Activated CD4-positive, alpha-beta memory T cell treated with anti-CD3 and anti-CD28 coated beads for 36 hours (primary cell): ENCODE measurements at places on chromosomes 6 and 20. TPM values are rescaled to one million over a fixed set of nuclear protein-coding genes. Genes with fewer than 3 reads are reported as not detected.

- H3K36me3 ChIP-seq, result peaks cover 62% of the 10 kb centered on the region
- H3K27ac ChIP-seq, result peak overlapping the region; percentile 67
- H3K4me1 ChIP-seq, result peaks cover 30% of the 10 kb centered on the region
- no peak for DNase-seq
These were observed 52.4 kb upstream of the ARMH2 start for GRCh38 chr6:24851086-24851485.

Gene MYL9
- total RNA-seq, result 0.29 TPM

Gene MRPS26
- total RNA-seq, result 158 TPM

DNA sequence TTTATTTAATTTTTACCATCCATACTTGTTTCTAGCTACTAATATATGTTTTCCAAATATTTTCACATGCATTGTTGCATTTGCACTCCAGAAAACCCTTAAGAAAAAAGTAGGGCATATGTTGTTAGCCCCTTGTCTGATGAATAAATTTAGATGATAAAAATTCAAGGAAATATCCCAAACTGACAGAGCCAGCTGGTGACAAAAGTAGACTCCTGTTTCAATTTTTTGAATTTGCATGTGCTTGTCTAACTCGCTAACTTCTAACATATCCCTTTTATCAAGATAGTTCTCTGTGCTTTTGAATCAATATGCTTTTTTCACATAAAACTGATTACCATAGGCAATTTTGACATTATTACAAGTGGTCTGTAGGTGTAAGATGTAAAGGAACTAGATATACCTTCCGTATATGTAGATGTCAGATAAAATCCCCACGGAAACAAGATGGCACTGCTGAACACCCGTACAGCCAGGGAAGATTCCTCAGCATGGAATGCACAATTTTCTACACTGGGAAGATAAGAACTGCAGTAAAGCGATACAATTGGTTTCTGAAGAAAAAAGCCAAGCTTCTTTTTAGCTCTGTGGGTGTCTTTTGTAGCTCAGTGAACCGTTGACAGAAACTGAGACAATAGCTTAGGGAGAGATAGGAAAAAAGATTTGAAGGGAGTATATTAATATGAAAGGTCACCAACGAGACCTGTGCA is 437.6 kb upstream of the RNF217 start:
- no peaks in the 10 kb centered on the region for H3K36me3 ChIP-seq
- H3K27me3 ChIP-seq, result no peaks in the 10 kb centered on the region
- no peak overlapping the region for H3K4me3 ChIP-seq
- no peak for DNase-seq

DNA sequence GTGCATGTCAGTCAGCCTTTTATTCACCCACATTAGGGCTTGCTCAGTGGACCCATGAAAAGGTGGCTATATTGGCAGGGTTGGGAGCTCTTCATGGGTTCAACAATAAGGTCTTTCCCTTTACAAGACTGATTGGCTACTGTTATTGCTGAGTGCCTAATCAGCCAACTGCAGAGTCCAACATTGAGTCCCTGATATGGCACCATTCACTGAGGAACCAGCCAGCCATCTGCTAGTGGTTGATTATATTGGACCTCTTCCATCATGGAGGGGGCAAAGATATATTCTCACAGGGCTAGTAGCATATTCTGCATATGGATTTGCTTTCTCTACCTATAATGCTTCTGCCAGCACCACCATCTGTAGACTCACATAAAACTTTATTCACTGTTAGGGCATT is 69.9 kb downstream of the CDKAL1 start:
- H3K27ac ChIP-seq, result no peak overlapping the region
- peaks cover 31% of the 10 kb centered on the region for H3K36me3 ChIP-seq
- no peak for DNase-seq
- H3K4me1 ChIP-seq, result peaks cover 10% of the 10 kb centered on the region
- H3K27me3 ChIP-seq, result no peaks in the 10 kb centered on the region

- no peak overlapping the region for H3K4me3 ChIP-seq
- peaks cover 9% of the 10 kb centered on the region for H3K36me3 ChIP-seq
- DNase-seq, result no peak
These were observed 68.0 kb downstream of the AIG1 start for GRCh38 chr6:143128681-143129015.

Gene USP49
- total RNA-seq, result 6.1 TPM

GRCh38 chr6:3023663-3024483 is 24.2 kb downstream of the NQO2 start:
- H3K36me3 ChIP-seq, result peaks cover 27% of the 10 kb centered on the region
- peak overlapping the region; percentile 96 for H3K4me3 ChIP-seq
- H3K27me3 ChIP-seq, result no peaks in the 10 kb centered on the region
- DNase-seq, result peak; percentile 95
- H3K27ac ChIP-seq, result peak overlapping the region; percentile 98
- peaks cover 66% of the 10 kb centered on the region for H3K4me1 ChIP-seq

GRCh38 chr6:135018941-135019340 is 35.7 kb downstream of the HBS1L start:
- H3K27me3 ChIP-seq, result no peaks in the 10 kb centered on the region
- no peak overlapping the region for H3K27ac ChIP-seq
- H3K4me1 ChIP-seq, result peaks cover 50% of the 10 kb centered on the region
- DNase-seq, result no peak

GRCh38 chr6:87029711-87030314 is 65.1 kb downstream of the CGA start:
- H3K4me1 ChIP-seq, result no peaks in the 10 kb centered on the region
- H3K27me3 ChIP-seq, result peaks cover 1% of the 10 kb centered on the region
- no peak overlapping the region for H3K27ac ChIP-seq
- no peak overlapping the region for H3K4me3 ChIP-seq
- H3K36me3 ChIP-seq, result no peaks in the 10 kb centered on the region

GRCh38 chr6:56806368-56806767 is 148.5 kb upstream of the BEND6 start:
- no peak overlapping the region for H3K27ac ChIP-seq
- no peak overlapping the region for H3K4me3 ChIP-seq
- no peaks in the 10 kb centered on the region for H3K4me1 ChIP-seq
- no peaks in the 10 kb centered on the region for H3K27me3 ChIP-seq
- no peak for DNase-seq

Gene BEND3
- total RNA-seq, result 4.5 TPM

GRCh38 chr6:149842331-149842730 is 21.8 kb downstream of the LRP11 start:
- no peaks in the 10 kb centered on the region for H3K4me1 ChIP-seq
- no peak overlapping the region for H3K4me3 ChIP-seq
- no peaks in the 10 kb centered on the region for H3K27me3 ChIP-seq

DNA sequence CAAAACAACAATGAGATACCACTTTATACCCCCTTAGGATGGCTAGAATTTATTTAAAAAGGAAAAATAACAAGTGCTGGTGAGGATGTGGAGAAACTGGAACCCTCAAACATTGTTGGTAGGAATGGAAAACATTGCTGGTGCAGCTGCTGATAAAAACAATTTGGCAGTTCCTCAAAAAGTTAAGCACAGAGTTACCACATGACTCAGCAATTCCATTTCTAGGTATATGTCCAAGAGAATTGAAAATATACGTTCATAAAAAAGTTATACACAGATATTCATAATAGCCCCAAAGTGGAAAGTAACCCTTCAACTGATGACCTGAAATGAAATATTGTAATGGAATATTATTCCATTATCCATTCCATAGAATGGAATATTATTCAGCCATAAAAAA is 55.0 kb downstream of the CD83 start:
- H3K36me3 ChIP-seq, result peaks cover 25% of the 10 kb centered on the region
- no peak overlapping the region for H3K4me3 ChIP-seq
- H3K4me1 ChIP-seq, result peaks cover 4% of the 10 kb centered on the region
- no peak for DNase-seq
- H3K27me3 ChIP-seq, result no peaks in the 10 kb centered on the region

- peaks cover 74% of the 10 kb centered on the region for H3K36me3 ChIP-seq
- H3K4me1 ChIP-seq, result peaks cover 53% of the 10 kb centered on the region
- no peaks in the 10 kb centered on the region for H3K27me3 ChIP-seq
- no peak overlapping the region for H3K4me3 ChIP-seq
- peak overlapping the region; percentile 90 for H3K27ac ChIP-seq
- no peak for DNase-seq
These were observed 6.4 kb downstream of the CCND3 start for GRCh38 chr6:41935193-41935574.

Gene L3MBTL1
- 7.7 TPM for total RNA-seq

GRCh38 chr6:134422426-134423231 is 104.7 kb upstream of the SGK1 start:
- no peak for DNase-seq
- H3K27me3 ChIP-seq, result no peaks in the 10 kb centered on the region
- peaks cover 12% of the 10 kb centered on the region for H3K4me1 ChIP-seq
- H3K27ac ChIP-seq, result no peak overlapping the region

Gene GPR6
- not detected for total RNA-seq

Gene CHRNA4
- total RNA-seq, result not detected

DNA sequence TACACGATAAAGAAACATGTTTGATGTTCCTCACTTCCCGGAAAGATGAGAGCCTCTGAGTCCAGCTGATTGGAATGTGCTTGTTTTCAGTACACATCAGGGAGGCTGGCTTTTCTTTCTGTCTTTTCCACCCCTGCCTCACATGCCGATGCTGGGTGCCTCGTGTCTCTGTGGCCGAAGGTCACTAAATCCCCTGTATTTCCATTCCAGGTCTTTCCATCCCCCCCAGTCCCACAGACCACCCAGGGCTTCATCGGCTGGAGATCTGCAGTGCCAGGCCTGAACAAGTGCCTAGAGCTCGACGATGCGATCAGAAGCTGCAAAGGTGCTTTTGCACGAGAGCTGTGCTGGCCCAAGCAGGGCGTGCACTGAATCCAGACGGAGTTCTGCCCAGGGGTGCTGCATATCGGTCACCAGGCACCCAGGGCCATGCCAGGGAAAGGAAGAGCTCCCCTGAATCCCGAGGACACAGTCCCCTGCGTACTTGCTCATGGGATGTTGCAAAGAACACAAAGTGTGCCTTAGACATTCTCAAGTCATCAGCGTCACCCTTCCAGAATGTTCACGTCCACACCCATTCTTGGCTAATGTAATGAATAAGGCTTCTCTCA is 67.9 kb downstream of the ANKRD60 start:
- peaks cover 3% of the 10 kb centered on the region for H3K27me3 ChIP-seq
- no peak for DNase-seq
- H3K27ac ChIP-seq, result no peak overlapping the region
- no peaks in the 10 kb centered on the region for H3K36me3 ChIP-seq
- H3K4me1 ChIP-seq, result no peaks in the 10 kb centered on the region

- no peak for DNase-seq
- no peak overlapping the region for H3K27ac ChIP-seq
- H3K36me3 ChIP-seq, result no peaks in the 10 kb centered on the region
- no peaks in the 10 kb centered on the region for H3K4me1 ChIP-seq
- no peaks in the 10 kb centered on the region for H3K27me3 ChIP-seq
These were observed 751.4 kb upstream of the DEFB115 start for GRCh38 chr20:30506100-30506499.

Gene PAX1
- total RNA-seq, result not detected

- no peaks in the 10 kb centered on the region for H3K36me3 ChIP-seq
- H3K4me1 ChIP-seq, result peaks cover 50% of the 10 kb centered on the region
- H3K27me3 ChIP-seq, result no peaks in the 10 kb centered on the region
- peak overlapping the region; percentile 88 for H3K27ac ChIP-seq
These were observed 6.4 kb upstream of the SDC4 start for GRCh38 chr20:45354423-45355208.

Gene LAMA2
- total RNA-seq, result 0.15 TPM

DNA sequence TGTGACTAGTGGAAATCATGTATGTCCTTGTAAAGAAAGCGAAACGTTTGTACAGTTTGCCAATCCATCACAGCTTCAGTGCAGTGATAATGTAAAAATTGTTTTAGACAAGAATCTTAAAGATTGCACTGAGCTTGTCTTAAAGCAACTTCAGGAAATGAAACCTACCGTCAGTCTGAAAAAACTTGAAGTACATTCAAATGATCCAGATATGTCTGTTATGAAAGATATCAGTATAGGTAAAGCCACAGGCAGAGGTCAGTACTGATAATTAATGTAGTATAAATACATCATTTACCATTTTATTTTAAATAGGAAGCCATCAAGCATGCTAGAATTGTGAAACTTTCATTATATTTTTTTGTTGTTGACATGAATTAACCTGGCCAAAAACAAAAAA is 60.9 kb upstream of the SMIM8 start:
- peaks cover 39% of the 10 kb centered on the region for H3K36me3 ChIP-seq
- H3K27me3 ChIP-seq, result no peaks in the 10 kb centered on the region
- H3K27ac ChIP-seq, result no peak overlapping the region

- H3K27ac ChIP-seq, result no peak overlapping the region
- H3K4me3 ChIP-seq, result no peak overlapping the region
- H3K36me3 ChIP-seq, result no peaks in the 10 kb centered on the region
- H3K27me3 ChIP-seq, result peaks cover 13% of the 10 kb centered on the region
- DNase-seq, result no peak
These were observed 29.3 kb downstream of the FOXF2 start for GRCh38 chr6:1418471-1419191.

- no peaks in the 10 kb centered on the region for H3K36me3 ChIP-seq
- H3K27me3 ChIP-seq, result peaks cover 8% of the 10 kb centered on the region
- H3K4me3 ChIP-seq, result no peak overlapping the region
- no peaks in the 10 kb centered on the region for H3K4me1 ChIP-seq
- no peak overlapping the region for H3K27ac ChIP-seq
These were observed 11.0 kb downstream of the ROS1 start for GRCh38 chr6:117414770-117415169.

Gene CFB
- 0.82 TPM for total RNA-seq

- H3K27ac ChIP-seq, result no peak overlapping the region
- H3K4me3 ChIP-seq, result no peak overlapping the region
- no peak for DNase-seq
- H3K4me1 ChIP-seq, result peaks cover 4% of the 10 kb centered on the region
- H3K36me3 ChIP-seq, result no peaks in the 10 kb centered on the region
These were observed 12.6 kb upstream of the SLC17A5 start for GRCh38 chr6:73666393-73666792.

GRCh38 chr20:62774762-62775161 is 21.5 kb upstream of the MRGBP start:
- DNase-seq, result peak; percentile 36
- no peak overlapping the region for H3K4me3 ChIP-seq
- peaks cover 41% of the 10 kb centered on the region for H3K4me1 ChIP-seq
- no peaks in the 10 kb centered on the region for H3K27me3 ChIP-seq
- no peaks in the 10 kb centered on the region for H3K36me3 ChIP-seq

Gene BTNL2
- not detected for total RNA-seq

DNA sequence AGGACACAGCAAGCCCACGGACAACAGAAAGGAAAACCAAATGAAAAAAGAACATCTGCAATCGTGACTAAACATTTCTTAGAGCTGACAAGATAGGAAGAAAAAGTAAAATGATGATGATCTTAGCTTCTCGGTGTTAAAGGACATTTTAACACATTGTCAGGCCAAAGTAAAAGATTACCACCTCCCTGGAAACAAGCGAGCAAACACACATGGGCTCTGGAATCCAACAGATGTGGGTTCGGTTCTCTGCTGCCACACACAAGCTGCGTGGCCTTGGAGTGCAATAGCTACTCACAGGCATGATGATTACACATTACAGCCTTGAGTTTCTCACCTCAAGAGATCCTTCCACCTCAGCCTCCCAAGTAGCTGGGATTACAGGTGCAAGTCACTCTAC is 7.5 kb upstream of the AAR2 start:
- peaks cover 4% of the 10 kb centered on the region for H3K27me3 ChIP-seq
- H3K36me3 ChIP-seq, result no peaks in the 10 kb centered on the region
- no peaks in the 10 kb centered on the region for H3K4me1 ChIP-seq
